CD4-positive, alpha-beta T cell treated with Interleukin-6 for 4 hours (primary cell): ENCODE measurements at places on chromosomes 5 and 9.

DNA sequence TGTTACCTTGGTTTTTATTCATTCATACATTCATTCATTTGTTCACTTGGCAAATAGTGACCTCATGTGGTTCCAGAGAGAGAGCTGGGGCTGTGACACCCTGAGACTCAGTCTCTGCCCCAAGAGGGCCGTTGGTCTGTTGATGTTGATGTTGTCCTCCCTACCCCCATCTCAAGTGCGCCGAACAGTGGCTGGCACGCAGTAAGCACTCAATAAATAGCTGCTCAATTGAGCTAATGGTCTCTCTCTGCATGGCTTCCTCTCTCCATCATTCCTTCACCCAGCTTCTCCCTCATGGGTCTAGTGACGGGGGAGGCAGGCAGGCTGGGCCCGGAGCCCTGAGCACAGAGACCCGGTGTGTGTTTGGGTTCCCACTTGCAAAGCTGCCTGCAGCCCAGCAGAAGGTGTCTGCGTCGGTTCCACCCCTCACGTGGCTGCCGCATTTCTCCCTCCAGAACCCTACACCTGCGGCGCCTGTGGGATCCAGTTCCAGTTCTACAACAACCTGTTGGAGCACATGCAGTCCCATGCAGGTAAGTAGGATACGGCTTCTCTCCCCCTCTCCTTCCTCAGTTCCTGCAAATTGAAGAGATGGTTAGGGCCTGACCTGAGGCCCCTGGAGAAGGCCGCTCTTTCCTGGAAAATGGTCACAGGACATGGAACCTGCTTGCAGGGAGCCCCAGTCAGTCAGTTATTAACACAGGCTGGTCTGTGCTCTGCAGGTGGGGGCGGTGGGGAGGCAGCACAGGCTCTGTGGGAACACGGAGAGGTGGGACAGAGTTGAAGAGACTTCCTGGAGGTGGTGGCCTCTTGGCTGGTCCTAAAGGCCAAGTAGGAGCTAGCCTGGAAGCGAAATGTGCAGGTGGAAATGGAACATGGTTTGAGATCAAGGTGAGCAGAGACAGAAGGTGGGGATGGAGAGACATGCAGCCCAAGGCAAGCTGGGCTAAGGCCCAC is 42.0 kb downstream of the AMBP start:
- DNase-seq = no peak

- no peak for DNase-seq
Observed at GRCh38 chr5:145025775-145026174, 809.4 kb downstream of the PRELID2 start.

GRCh38 chr5:79865579-79865978 is 125.5 kb downstream of the MTX3 start:
- DNase-seq = no peak

DNA sequence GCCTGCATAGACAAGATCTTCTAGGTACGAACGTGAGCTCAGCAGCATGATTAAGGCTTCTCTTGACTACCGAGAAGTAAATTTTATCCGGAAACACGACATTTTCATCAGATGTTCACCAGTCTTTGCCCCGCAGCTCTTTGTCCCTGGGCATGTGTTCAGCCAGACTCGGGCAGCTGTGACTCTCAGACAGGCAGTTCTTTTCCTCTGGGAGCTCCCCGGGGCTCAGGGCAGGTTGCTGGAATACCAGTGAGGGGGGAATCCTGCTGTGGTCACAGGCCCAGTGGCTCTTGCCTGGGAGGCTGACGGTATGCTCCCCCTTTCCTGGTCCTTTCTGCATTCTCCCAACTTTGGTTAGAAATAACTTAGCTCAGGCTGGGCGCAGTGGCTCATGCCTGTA is 186.1 kb downstream of the GNA14 start:
- no peak for DNase-seq

DNA sequence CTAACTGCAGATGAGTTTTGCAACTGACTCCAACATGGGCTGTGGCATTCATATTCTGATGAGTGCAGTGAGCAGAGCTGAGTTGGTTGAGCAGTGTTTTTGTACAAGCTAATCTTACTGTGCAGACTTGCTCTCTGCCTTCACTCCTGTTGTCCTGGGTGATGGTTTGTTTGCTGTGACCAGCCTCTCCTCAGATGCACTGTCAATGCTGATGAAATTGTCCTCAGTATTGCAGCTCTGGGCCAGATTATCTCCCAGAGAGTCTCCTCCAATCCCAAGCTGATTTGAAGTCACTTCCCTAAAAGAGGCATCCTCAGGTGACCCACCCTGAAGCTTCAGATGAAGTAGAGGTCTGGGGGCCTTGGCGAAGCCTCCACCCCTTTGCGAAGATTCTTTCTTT is 581.8 kb downstream of the ACTL7B start:
- DNase-seq = no peak

DNA sequence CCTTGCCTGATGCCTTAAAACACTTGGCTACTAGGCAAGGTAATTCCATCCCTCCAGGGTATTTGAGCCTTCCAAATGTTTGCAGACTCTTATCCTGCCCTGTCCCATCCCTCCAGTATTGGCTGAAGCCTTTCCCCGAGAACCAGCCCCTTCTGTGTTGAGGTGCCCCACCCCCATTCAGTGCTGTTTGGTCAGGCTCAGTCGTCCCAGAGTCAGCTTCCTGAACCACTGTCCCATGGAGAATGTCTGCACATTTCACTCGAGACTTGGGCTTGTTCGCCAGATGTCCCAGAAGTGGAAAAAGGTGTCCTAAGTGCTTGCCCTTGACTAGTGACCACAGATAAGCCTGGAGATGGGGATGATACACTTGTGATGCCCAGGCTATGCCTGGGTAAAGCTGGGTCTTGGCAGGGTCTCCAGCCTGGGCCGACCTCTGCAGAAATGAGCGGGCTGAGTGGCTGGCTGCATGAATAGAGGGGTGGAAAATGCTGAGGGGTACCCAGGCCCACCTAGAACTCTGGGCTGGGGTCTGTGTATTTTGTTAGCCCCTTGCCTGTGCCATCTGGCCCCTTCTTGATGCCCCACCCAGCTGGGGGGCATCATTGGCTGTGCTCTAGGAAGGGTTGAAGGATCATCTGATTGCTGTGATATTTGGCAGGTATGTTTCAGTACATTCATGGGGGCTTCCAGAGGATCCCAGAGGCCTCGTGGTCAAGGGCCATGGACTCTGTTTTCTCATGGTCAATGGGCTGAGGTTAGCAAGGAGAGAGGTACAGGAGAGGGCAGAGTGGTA is 178.4 kb downstream of the MACROH2A1 start:
- no peak for DNase-seq

GRCh38 chr5:175599210-175599609 is 58.7 kb upstream of the HRH2 start:
- no peak for DNase-seq

- DNase-seq = no peak
Observed at GRCh38 chr5:114435220-114435481, 73.3 kb downstream of the KCNN2 start.

GRCh38 chr5:134000696-134001453 is 3.9 kb downstream of the VDAC1 start:
- no peak for DNase-seq
